ENCODE measurements at places on chromosomes 3 and 15.

DNA sequence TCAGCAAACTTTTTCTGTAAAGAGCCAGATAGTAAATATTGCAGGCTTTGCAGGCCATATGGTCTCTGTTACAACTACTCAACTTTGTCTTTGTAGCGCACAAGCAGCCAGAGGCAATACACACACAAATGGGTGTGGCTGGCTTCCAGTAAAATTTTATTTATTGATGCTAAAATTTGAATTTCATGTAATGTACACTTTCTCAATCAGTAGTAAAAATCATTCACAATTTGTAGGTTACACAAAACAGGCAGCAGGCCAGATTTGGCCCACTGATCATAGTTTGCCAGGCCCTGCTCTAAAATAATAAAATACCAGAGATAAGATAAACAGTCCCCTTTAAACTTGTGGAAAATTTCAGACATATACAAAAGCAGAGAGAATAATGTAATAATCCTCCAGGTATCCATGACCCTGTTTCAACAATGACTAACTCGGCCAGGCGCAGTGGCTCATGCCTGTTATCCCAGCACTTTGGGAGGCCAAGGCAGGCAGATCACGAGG, 330.3 kb downstream of the SHQ1 start:
- no peak for DNase-seq

DNA sequence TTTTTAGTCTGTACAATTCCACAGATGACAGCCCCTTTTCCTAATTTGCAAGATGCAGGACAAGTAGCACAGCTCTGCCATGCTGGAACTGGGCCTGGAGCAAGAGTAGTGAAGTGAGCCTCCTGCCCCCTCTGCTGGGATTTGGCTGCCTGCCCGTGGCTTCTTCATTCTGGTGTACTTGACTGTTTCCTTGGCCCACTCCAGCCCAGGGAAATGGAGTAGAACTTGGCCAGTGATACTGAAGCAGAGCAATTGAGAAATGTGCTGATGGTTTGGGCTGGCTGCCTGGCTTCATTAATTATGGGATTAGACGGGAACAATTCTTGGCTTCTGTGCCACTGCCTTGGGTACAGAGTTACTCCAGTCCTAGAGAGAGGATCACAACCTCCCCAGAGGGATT, 2.8 kb downstream of the GPD1L start:
- DNase-seq, result no peak

DNA sequence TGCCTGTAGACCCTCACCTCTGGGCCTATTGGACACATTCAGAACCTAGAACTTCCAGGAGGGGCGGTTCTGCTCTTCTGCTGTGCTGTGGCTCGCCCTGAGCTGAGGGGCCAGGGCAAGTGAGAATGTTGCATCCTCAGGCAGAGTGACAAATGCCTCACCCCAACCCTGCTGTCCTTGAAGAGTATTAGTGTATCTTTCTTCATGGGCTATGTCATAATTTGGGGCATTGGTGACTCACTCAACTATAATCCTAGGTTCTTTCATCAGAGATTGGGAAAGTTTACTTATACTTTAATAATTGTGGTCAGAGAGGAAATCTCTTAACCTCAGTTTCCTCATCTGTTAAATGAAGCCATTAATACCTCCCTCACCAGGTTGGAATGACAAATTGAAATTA, 143.8 kb downstream of the SV2B start:
- DNase-seq, result no peak

- DNase-seq, result no peak
Measured at GRCh38 chr3:114411811-114412803, 118.3 kb downstream of the TIGIT start.

DNA sequence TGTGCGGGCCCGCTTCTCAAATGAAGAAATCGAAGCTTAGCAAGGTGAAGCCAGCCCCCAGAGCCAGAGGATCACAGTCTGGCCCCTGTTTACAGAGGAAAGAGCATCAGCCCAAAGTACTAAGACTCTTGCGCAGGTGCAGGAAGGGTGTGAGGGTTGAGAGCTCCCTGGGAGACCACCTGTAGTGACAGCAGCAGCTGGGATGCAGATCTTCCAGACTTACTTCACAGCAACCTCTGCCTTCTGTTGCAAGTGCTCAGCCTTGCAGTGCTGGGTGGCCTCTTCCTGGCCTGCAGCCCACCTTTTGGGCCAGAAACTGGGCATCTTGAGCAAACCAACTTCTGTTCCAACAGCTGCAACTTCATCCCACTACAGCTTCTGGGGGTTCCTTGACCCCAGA, 19.7 kb downstream of the SPATA12 start:
- DNase-seq, result no peak

GRCh38 chr15:71892335-71892734, 82.0 kb downstream of the NR2E3 start:
- no peak for DNase-seq

- no peak for DNase-seq
Measured at GRCh38 chr3:732326-732928, 360.4 kb upstream of the CNTN6 start.

DNA sequence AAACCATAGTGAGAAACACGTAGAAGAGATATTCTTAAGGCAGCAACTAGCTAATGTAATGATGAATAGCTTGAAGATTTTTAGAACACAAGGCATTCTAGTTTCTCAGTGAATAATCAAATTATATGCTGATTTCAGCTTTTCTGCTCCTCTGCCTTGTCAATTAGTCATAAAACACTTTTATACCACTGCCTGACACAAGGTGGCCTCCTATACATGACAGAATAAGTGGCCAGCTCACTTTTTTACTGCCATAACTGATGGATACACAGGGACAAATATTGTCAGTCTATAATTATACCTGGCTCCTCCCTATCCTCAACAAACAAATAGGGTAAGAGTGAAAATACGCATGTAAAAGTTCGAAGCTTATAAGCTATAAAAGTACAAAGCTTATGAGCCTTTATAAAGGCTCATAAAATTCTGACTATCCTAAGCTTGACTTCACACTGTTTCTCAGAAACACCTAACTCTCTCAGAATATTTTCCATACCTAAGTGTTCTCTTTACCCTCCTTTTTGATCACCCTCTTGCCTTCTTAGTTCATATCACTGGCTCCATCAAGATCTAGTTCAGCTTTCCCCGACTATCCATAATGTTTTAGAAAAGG, 81.6 kb downstream of the HERC1 start:
- peak; percentile 34 for DNase-seq

- DNase-seq, result no peak
Measured at GRCh38 chr3:144791034-144791433, 819.4 kb downstream of the DIPK2A start.

GRCh38 chr15:79978655-79979514, 7.9 kb upstream of the BCL2A1 start:
- no peak for DNase-seq

GRCh38 chr3:194135516-194135805, 487 bp upstream of the HES1 start:
- DNase-seq, result no peak

- no peak for DNase-seq
Measured at GRCh38 chr3:28149960-28150359, 91.5 kb upstream of the CMC1 start.

DNA sequence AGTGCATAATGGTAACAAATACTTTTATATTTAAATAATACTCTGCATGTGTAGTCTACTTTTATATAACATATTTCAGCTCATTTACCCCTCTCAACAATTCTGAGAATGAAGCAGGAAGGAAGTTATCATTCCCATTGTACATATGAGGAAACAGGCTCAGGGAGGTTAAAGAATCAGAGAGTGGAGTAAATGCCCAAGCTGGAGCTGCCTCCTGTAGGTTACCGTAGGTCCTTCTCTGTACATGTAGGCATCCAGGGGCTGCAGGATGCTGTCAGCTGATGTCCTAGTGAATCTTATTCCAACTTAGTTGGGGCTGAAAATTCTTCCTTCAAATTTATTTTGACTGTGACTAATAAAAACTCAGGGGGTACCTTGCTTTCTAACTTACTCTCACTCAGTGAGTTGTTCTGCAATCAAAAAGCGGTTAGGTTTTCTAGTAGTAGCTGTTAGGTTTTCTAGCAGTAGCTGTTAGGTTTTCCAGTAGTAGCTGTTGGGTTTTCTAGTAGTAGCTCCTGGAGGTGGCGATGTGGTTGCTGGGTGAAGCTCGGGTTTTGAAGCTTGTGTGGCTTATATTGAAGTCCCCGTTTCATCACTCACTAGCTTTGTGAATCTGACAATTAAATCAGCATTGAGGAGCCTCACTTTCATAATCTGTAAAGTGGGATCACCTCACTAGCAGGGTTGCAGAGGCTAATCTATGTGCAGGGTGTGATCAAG, 357.0 kb downstream of the NR2F2 start:
- DNase-seq, result no peak

DNA sequence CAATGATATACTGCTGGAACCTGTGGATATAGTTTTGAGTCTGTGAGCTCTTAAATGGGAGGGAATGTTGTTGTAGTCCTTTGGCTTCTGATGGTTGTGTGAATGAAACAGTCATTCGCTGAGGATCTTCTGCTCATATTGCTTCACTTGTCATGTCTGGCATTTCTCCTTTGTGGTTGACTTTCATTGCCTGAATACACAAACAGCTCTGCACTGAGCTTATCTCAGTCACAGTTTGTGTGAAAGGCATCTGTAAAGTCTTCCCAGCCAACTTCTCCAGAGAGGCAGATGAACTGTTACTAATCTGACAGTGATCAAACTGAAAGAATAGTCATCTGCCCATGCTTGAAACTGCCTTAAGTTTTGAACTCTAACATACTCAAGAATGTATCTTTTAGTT, 59.8 kb downstream of the TMED3 start:
- no peak for DNase-seq

- DNase-seq, result no peak
Measured at GRCh38 chr3:183541738-183542137, 13.8 kb downstream of the KLHL6 start.

- DNase-seq, result no peak
Measured at GRCh38 chr15:71410347-71410746, 295.1 kb downstream of the THSD4 start.

DNA sequence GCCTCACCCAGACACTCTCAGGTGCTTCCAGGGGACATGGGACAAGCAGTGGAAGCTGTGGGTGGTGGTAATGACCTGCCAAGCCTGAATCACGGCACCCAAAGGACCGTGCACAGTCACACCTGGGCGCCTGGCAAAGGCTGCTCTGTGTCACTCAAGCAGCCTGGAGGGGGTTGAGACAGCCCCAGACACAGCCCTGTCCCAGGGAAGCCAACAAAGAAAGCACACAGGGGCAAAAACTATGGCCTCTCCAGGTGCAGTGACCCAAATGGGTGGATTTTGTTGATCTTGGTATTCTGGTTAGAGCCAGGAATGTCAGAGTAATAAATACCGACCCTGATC, 15.0 kb upstream of the OCA2 start:
- DNase-seq, result no peak

DNA sequence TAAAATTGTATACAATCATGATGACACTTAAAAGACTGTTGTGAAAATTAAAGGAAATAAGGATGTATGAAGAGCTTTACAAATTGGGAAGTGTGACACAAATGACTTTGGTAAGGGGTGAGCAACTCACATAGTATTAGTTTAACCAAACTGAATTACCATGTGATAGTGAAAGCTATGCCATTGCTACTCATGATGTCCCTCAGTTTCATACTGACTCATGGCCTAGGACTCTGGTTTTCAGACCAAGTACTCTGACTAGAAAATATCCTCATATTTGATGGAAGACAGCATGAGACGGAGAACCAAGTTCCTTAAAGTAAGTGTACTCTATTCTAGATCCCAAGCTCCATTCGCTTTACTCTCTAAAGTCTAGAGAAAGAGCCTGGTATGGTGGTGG, 203.2 kb upstream of the ICE2 start:
- DNase-seq, result no peak

- no peak for DNase-seq
Measured at GRCh38 chr3:195550723-195551122, 7.6 kb upstream of the PPP1R2 start.

GRCh38 chr15:90210593-90210992, 9.5 kb downstream of the SEMA4B start:
- DNase-seq, result no peak

DNA sequence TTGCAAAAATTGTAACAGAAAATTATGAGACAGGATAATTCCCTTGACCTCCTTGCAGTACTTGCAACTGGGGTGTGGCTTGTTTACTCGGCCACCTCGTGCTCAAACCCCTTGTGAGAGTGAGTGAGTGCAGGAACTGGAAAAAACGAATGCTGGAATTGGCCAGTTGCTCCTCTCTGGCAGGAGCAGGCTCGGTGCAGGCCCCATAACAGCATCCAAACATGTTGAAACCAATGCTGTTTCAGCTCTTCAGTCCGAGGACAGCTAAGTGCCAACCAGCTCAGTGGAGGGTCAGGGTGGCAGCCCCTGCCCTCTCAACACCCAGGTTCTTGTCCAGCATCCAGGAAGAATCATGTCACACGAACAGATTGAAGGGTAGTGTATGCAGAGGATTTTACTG, 36.9 kb downstream of the METTL6 start:
- DNase-seq, result no peak

GRCh38 chr3:124383846-124384466, 346.3 kb upstream of the UMPS start:
- no peak for DNase-seq

DNA sequence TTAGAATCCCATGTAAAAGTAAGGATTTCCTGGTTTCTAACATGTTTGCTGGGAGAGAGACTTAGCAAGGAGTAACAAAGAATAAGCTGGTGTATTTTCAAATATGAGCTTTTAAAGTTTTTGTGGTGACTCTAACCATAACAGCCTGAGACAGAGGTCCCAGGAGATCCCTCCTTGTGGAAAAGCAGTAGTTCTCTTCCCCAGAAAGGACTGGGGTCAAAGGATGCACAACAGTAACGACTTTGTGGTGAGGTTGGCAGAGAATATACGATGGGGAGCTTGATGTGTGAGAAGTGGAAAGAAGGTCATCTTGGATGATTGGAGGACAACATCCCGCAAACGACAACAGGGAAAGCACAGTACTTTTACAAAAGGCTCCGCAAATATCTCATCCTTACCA, 38.2 kb downstream of the ABHD5 start:
- DNase-seq, result no peak

DNA sequence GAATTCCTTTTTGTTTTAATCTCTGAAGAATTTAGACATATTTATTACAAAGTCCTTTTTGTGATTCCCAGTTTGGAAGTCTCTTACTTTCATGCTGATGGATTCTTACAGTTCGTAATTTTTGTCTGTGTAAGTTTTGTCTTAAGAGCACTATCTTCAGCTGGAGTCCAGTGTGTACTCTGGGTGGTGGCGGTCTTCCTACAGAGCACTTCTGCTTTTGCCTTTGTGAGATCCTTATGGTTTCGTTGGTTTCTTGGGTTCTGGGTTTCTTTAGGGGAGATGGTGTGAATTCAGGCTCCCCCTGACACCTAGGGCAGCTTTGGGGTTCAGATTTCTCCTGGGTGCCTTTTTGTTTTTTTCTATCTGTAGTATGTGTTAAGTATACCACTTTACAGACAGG, 45.3 kb downstream of the PLS1 start:
- DNase-seq, result no peak

GRCh38 chr3:99425930-99426329, 212.5 kb upstream of the COL8A1 start:
- DNase-seq, result no peak

DNA sequence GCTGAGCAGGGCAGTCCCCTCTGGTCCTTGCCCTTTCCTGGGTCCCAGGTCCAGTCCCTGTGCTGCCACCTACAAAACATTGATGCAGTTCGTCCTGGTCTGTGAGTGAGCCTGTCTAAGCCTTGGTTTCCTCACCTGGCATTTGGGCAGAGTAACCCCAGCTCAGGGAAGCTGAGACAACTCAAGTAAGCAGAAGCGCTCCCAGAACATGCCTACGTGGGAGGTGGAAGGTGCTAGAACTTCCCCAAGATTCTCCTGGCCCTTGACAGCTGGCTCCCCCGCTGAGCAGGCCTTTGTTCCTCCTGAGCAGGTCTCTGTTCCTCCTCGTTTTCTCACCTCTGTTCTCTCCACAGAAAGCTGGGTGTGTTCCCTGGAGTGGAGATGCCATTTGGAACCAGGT, 30.5 kb downstream of the PRR20G start:
- DNase-seq, result no peak
